ENCODE measurements at places on chromosomes 13 and 19.

- DNase-seq = no peak
Measured at GRCh38 chr13:53138376-53139036, 109.9 kb downstream of the OLFM4 start.

DNA sequence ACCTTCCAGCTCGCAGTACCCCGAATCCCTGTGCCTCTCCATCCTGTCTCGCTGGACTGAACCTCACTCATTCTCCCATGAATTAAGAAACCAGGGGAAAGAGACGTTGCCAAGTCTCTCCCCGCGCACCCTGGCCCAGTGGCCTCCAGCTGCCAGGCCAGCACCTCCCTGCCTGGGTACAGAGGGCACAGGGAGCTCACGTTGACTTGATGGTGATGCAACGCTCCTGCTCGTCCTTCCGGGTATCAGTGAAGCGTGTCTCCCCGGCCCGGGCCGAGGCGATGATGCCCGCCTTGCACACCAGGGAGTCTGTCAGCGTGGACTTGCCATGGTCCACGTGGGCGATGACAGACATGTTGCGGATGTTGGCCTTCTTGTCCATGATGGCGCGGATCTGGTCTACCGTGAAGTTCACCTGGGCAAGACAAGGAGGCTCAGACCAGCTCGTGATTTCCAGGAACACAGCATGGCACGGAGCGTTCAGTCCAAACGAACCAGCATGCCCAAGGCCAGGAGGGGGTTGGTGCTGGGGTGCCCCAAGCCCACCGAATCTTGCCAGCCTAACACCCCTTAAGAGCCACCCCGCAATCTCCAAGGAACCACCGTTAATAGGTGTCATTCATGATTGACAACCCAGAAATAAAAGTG is 1.2 kb downstream of the EEF2 start:
- peak; percentile 60 for DNase-seq

GRCh38 chr13:29802621-29803020 is 47.8 kb downstream of the UBL3 start:
- no peak for DNase-seq

- DNase-seq = peak; percentile 23
Measured at GRCh38 chr19:4399812-4400134, 574 bp downstream of the SH3GL1 start.

DNA sequence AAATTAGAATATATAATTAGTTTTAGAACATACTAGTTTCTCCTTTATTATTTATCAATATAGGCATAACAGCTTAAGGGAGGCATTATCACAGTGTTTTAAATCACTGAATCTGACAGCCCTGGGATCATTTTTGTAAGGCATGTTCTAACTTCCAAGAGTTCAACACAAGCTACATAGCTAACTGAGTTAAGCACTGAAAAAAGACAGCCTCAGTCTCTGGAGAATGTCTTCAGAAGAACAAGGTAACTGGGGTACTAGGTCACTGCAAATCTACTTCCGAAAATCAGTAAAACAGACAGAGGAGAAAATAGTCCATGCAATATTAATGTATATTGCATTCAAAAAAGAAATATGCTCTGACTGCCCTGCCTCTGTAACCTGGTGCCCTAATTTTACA is 502.1 kb downstream of the RFC3 start:
- no peak for DNase-seq

GRCh38 chr13:76958841-76959432 is 10.6 kb downstream of the ACOD1 start:
- DNase-seq = no peak
